Cardiac septum (tissue), 1 donor: ENCODE measurements at places on chromosomes 7 and 10.

DNA sequence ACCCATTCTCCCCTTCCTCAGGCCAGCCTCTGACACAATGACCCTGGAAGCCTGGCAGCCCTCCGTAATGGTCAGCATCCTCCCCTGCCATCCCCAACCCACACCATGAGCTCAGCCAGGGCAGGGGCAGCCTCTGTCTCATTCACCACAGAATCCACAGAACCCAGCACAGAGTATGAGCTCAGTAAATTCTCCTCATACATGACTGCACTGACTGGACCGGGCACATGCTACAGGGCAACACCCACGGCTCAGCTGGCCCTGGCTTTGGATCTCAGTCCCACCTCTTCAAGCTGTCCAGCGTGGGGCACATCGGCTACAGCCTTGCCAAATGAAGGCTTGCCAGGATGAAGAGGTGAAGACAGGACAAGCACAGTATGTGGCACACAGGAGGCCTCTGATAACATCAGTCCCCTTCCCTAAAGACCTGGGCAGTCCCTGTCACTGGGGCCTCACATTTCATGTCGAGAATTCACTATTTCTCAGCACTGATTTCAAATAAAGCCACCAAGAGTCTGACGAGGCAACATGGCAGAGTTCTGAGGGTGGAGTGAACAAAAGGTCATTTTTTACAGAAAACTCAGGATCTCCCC lies 7.9 kb downstream of the GPRIN2 start:
- DNase-seq = peak; percentile 81

GRCh38 chr10:124716369-124716768 lies 27.8 kb downstream of the FAM53B start:
- no peak for DNase-seq

DNA sequence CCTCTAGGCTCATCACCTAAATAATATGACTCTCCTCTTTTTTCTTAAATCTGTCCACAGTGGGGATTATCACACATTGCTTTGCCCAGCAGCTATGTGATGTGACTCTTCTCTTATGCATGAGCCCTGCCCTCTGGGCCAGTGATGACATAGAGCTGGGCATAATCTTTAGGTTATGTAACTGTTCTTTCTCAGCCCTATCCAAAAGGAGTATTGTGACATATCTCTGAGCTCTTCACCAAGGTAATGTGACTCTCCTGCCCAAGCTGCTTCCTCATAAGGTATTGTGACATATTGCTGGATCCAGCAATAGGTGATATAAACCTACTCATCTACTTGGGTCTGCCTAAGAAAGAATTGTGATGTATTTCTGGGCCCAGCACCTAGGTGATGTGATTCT lies 37.7 kb upstream of the ZNF107 start:
- no peak for DNase-seq

DNA sequence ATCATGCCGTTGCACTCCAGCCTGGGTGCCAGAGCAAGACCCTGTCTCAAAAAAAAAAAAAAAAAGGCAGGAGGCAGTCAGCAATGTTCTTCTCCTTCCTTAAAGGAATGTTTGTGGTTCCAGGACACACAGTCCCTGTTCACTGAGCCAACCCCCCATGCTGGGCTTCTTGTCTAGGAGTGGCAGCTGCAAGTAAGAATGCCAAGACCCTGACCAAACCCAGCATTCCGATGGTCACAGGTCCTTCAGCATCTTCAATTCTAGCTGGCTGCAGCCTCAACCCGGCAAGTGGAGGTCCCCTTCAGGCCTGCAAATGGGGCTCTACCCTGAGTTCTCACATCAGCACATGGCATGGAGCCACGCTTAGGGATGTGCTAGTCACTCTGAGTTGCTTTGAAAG lies 38.2 kb upstream of the CUX1 start:
- no peak for DNase-seq

- no peak for DNase-seq
These were observed 179.2 kb upstream of the BET1 start for GRCh38 chr7:94183289-94183749.

- peak; percentile 78 for DNase-seq
These were observed 562 bp downstream of the TMEM243 start for GRCh38 chr7:87218796-87219544.

DNA sequence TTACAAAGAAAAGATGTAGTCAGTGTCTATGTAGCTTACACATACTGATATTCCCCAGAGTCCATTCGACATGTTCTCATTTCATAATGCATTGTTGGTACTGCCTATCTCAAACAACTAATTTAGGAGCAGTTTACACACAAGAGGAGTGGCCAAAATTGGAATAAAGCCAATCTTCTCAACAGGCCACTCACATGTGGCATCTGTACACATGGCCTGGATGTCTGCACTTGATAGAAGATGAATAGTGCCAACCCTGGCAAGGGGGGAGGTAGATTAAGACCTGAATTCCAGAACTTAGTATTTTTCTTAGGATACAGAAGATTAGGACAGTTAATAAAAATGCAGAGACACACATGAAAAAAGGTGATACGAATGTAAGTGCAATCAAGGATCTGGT lies 125.3 kb upstream of the STARD3NL start:
- DNase-seq = no peak

- DNase-seq = no peak
These were observed 207.7 kb downstream of the SKAP2 start for GRCh38 chr7:26656735-26657134.

GRCh38 chr10:78642269-78642816 lies 426.4 kb upstream of the ZMIZ1 start:
- no peak for DNase-seq

GRCh38 chr7:118252087-118252486 lies 27.6 kb downstream of the ANKRD7 start:
- DNase-seq = no peak

DNA sequence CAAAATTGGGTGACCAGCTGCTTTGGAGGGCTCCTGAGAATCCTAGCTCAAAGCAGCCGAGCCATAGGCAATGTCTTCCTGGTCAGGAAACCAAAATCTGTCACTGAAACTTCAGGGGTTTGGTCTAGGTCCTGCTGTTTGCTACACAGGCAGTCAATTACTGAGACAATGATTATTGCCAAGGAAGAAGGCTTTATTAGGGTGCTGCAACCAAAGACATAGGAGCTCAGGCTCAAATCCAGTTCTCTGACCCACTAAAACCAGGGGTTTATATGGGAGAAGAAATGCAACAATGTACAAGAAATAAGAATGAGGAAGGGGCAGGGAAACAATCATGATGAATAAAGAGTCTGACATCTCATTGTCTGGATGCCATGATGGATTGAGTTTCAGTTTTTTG lies 410.3 kb upstream of the ZWINT start:
- no peak for DNase-seq

DNA sequence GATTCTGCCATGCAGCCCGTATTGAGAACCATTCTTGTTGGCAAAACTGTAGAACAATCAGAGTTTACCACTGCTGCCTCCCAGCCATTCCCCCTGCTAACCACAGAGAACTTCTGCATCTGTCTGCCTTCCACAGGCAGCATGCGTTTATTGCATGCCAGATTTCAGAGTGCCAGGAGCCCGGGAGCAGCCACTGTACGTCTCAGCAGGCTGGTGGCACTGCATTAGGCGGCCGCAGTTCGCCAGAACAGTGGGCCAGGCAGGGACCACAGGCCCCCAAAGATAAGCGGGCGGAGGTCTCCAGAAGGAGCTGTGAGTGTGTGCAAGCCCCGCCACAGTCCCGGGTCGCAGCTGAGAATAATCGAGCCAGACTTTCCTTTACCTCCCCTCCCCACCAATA lies 31.8 kb downstream of the ZNF467 start:
- DNase-seq = no peak

DNA sequence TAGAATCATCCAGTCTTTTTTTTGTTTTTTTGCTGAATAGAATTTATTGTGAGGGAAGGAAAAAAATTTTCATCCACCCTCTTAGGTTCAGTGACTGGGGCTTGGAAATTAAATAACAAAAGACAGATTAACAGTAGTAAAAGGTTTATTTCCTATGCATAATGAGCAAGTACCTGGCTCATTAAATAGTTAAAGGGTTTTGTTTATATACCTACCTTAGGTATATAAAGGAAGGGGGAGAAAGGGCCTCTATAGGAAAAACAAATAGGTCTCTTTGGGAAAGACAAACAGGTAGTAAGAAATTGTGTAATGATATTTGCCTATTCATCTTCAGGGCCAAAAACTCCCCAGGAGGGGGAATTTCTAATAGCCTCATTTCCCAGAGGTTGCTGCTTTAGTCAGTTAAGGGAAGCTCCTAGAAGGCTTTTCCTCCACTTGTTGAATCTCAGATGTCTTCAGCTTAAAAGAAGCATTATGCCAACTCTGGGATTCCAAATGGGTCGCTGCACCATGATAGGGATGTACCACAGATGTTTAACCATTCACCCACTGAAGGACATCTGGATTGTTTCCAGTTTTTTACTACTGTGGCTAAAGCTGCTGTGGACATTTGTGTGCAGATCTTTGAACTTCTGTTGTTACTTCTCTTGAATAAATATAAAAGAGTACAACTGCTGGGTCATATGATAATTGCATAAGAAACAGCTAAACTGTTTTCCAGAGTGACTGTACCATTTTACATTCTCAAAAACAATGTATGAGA lies 11.3 kb downstream of the ACADSB start:
- DNase-seq = no peak

DNA sequence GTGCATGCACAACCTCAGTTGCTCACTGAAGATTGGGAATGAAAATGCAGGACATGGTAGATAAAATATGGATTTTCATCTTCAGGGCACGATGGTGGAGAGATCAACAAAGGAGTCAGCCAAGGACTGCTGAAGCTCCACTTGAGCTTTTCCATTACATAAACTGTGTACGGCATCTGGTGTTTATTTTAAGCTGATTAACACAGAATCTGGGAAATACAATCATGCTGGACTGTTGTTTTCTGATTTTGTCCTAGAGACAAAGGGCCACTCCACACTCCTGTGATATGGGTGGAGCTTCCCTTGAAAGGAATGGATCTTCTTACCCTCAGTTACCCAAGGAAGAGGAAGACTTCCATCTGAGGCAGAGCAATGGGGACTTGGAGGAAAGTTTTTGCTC lies 120.6 kb downstream of the SAMD9 start:
- no peak for DNase-seq

- no peak for DNase-seq
These were observed 162.9 kb downstream of the GRK5 start for GRCh38 chr10:119370111-119370741.

- DNase-seq = no peak
These were observed 152.4 kb downstream of the DKK1 start for GRCh38 chr10:52466464-52466863.

DNA sequence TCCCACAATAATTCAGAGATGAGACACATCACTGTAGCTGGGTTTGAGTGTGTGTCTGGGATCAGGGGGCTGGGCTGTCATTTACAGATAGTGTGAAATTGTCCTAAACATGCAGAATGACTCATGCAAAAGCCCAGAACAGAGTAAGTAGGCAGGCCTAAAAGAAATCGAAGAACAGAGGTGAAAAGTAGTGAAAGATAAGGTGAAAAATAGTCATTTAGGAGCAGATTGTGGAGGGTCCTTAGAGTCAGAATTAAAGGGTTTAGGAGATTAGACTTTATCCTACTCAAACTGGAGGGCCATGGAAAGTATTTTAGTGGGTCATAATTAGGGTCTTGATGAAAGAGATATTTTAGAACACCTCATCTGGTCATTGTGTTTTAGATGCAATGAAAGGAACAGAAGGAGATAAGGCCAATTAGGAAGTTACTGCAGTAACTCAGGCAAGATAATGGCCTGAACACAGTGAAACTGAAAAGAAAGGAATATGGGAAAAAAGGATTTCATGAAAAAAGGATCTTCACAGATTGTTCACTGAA lies 58.3 kb upstream of the NEBL start:
- no peak for DNase-seq

DNA sequence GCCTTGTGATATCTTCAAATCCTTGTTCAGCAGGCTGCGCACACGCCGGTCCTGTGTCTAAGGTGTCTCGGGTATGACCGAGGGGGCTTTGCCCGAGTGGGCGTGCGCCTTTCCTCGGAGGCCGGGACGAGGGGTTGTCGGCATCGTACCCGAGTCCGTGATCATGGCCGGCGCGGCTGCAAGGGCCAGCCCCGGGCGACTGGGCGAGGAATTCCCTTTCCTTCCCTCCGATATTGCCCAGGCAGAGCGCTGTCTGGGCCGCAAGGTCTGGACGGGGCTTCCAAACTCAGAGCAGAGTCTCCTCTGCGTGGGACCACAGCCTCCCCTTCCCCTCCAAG lies 59.7 kb downstream of the ZNF467 start:
- no peak for DNase-seq

- DNase-seq = no peak
These were observed 45.7 kb downstream of the ANKMY2 start for GRCh38 chr7:16599860-16600259.

GRCh38 chr10:76778914-76779795 lies 858.5 kb downstream of the KCNMA1 start:
- DNase-seq = no peak

GRCh38 chr7:29866490-29866930 lies 60.2 kb downstream of the WIPF3 start:
- DNase-seq = no peak

GRCh38 chr7:157228864-157229422 lies 90.2 kb downstream of the UBE3C start:
- no peak for DNase-seq

GRCh38 chr7:130476297-130477150 lies 15.4 kb upstream of the MEST start:
- DNase-seq = no peak

DNA sequence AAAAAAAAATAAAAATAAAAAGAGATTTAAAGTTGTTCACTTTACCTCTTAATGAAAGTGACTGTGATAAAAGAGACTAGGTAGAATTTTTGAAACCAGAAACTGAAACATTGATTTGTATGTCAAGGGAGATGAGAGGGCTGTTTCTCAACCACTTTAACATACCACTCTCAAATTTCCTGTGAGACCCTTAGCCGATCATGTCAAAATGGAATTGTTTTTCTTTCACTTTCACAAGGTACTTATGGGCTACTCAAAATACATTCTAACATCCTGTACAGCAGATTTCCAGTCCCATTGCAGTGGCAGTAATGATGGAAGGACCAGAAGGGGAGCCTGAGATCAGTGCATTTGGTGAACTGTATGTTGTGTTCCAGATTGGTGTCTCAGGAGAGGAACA lies 261.2 kb downstream of the PPP1R3A start:
- DNase-seq = no peak

GRCh38 chr7:101743995-101744360 lies 73.4 kb upstream of the CUX1 start:
- no peak for DNase-seq

- no peak for DNase-seq
These were observed 52.5 kb downstream of the NCAPG2 start for GRCh38 chr7:158651968-158652565.

- no peak for DNase-seq
These were observed 74.5 kb upstream of the SEMA3D start for GRCh38 chr7:85261336-85261735.

- no peak for DNase-seq
These were observed 233.6 kb upstream of the PPP1R3A start for GRCh38 chr7:114152314-114152938.

- DNase-seq = no peak
These were observed 62.9 kb downstream of the AKR1B1 start for GRCh38 chr7:134396031-134396430.

GRCh38 chr10:79069325-79070080 lies 737 bp downstream of the ZMIZ1 start:
- DNase-seq = no peak

GRCh38 chr10:24104895-24105294 lies 104.0 kb upstream of the KIAA1217 start:
- DNase-seq = no peak
